ENCODE measurements at places on chromosomes 1 and 21.

GRCh38 chr1:39105841-39106765, 80.0 kb downstream of the NDUFS5 start:
- no peak for DNase-seq

DNA sequence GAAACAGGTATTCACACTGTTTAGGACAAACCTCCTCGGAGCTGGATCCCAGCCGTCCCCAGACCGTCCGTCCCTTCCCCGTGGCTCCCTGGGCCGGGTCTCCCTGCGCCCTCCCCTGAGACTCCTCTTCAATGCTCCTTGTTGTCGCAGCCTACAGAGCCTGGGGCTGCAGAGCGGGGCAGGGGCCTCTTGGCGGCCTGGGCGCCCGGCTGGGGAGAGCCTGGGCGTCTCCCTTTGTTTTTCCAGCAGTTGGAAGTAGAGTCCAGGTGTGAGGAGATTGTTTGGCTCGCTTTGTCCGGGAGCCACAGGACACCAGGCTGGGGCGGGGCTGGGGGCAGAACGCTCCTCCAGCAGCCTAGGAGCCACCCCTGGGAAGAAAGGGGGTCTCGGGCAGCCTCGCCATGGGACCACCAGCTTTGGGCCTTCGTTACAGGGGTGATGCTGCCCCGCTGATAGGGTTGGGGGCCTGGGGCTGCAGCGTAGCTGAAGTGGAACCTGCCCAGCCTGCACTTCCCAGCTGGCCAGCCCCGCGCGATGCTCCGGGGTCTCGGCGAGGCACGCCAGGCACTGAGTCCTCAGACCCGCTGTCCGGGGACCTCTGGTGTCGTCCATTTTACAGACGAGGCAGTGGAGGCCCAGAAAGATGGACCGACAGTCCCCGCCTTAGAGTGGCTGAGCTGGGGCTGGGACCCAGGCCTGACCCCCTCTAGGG, 66.9 kb downstream of the PRDM16 start:
- no peak for DNase-seq

DNA sequence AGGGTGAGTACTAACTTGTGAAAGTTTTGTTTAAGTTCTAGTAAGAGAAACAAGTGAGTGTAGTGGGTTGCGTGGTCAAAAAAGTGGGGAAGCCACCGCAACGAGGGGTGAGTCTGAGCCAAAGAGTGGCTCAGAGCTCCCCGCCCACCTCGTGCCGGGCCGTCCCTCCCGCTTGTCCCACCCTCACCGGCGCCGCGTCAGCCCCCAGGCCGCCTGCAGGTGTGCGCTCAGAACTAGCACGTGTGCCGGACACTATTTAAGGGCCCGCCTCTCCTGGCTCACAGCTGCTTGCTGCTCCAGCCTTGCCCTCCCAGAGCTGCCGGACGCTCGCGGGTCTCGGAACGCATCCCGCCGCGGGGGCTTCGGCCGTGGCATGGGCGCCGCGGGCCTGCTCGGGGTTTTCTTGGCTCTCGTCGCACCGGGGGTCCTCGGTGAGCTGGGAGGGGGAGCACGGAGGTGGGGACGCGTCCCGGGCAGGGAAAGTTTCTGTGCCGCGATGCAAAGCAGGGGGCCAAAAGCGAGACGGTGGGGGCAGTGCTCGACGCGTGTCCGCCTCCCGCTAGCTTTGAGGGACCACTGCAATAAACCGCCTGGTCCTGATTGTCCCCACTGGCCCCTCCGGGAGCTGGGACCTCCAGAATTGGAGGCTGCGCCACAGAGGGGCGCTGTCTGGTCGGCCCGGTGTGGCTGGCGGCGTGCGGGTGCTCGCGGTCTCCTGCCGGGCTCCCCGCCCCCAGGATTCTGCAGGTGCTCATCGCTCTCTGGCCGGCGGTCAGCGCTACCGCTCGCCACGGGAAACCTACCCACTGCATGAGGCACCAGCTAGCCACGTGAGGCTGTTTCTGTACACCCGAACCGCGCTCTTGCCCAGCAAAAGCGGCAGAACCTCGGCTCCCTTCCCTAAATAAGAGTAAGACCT, at the start of gene CR2:
CR2 (plus strand) TSS at position 283 of the 919 bp plus-strand sequence; CDS start at position 374, 91 bp downstream.
- DNase-seq, result no peak

DNA sequence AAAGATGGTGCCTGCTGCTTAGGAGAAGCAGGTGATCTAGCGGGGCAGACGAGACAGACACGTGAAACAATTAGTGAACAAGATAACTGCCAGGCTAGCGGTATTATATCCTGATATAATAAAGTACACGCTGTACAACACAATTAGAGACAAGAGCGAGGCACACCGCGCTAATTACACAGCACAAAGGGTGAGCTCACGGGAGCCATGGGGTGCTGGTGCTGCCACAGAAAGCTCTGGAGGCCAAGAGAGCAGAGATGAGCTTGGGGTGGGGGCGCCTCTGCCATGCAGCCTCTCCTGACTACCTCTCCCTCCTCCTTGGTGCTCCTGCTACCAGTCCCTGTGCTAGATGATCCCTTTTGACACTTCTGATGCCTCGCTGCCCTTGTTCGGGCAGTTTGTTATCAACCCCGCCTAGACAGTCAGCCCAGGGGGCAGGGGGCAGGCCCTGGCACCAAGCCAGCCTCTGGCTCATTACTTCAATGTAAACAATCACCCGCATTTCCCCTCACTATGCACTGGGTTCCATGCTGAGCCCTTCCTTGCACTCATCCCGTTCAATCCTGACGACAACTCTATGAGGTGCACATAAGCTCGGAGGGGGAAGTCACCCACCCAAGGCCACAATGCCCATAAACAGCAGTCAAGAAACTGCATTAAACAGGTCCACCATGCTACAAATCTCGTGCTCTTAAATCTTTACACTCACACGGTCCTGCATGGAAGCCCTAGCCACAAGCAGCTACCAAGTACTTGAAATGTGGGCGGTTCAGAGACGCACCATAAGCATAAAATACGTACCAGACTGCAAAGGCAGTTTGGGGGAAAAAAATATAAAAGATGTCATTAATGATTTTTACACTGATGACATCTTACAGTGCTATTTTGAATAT, 103.0 kb downstream of the SSBP3 start:
- no peak for DNase-seq

DNA sequence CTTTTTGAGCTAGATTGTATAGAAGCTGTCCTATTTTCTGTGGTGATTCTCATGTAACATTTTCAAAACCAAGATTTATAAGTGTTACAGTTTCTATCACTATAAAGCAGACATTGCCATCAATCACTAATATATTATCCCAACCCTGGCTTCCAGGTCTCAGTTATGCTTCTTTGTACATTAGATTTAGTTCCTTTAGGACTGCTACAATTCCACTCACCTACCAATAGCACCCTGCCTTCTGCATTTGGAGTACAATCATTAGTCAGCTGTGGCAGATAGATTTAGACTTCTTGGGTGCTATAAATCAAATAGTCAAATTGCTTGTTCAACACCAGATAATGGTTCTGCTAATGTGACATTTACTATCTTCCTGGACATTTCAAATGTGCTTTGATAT, 281.6 kb downstream of the BRINP3 start:
- no peak for DNase-seq

DNA sequence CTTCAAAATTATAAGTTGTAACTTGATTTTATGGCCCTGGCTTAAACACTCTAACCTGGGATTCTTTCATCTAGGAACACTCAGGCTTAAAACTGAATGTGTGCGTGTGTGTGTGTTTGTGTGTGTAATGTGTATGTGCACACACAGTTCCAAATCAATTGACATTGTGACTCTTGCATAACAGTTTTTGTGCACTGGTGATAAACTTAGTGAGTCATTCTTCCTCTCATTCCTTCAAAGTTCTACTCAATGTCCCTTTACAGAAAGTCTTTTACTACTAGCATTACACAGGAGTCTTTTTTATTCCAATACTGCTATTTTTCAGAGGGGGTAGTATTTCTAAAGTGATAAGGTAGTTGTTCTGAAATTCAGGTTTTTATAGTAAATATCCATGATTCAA, 943.6 kb downstream of the KCNT2 start:
- no peak for DNase-seq

- no peak for DNase-seq
Observed at GRCh38 chr21:34074283-34075090, 1.1 kb downstream of the MRPS6 start.

DNA sequence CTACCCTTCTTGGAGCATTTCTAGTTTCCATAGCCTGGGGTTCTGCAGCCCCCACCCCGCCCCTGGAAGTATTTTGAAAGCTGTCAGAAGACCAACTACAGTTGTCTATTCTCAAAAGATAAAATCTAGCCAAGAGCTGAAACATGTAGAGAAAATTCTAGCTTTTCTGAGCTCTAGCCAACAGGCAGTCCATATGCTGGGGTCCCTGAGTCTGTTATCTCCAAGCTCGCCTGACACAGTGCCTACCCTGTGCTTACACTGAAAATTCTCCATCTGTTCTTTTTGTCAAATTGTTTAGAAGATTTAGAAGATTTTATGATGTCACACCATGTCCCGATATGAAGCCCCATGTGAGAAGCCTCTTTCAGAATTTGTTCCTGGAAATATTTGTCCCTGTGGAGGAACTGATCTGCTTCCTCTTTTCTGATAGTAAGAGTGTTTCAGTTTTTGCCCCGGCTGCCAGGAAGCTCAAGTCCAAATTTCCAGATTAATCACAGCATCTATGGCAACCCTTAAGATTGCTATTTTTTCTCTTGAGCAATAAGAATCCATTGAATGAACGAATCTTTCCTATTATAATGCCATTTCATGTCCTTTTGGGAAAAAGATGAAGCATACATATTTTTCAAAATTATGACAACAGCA, 23.7 kb upstream of the CSF3R start:
- no peak for DNase-seq

DNA sequence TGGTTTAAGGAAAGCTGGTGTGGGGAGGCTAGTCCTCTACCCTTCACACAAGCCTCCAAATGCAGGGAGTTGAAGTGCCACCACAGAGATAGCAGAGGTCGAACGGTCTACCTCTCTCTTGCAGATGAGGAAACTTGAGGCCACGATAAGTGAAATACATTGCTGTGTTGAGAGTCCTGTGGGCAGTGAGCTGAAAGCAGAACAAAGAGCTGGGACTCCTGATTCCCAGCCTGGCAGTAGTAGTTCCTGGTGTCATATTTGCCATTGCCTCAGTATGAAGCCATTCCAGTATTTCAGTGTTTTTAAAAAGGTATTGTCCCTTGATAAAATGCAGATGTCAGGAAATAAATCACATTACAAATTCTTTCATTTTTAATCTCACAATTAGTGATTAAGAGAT, 28.6 kb downstream of the AK4 start:
- DNase-seq, result no peak

DNA sequence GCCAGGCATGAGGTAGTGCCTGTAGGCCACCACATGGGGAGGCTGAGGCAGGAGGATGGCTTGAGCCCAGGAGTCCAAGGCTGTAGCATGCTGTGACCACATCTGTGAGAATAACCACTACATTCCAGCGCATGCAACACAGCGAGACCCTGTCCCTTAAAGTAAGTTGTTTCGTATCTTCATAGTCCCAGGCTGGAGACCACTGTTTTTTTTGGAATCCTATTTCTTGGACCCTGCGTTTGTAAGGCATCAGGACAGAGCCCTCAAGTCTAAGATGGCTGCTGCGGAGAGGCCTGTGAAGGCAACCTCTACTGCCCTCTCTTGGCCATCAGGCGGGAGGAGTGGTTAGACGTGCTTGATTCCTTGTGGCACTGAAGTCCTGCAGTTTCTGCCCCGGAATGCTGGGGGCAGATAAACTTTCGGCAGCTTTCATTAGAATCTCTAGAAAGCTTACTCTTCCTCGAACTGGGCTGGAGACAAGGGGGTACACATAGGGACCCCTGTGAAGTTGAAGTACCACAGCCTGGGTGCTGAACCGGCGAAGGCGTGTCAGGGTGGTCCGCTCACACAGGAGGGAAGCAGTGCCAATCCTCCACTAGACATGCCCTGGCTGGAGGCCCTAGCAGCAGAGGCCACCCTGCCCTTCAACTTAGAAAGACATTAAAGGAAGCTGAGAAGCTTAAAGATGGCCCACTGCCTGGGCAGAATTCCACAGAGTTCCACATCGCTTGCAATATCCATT, 36.6 kb downstream of the RABIF start:
- no peak for DNase-seq

- no peak for DNase-seq
Observed at GRCh38 chr1:67312615-67313014, 4.9 kb downstream of the IL12RB2 start.

- DNase-seq, result no peak
Observed at GRCh38 chr21:45332981-45333582, 45.4 kb upstream of the POFUT2 start.

GRCh38 chr1:199448646-199449045, 578.9 kb upstream of the NR5A2 start:
- no peak for DNase-seq

DNA sequence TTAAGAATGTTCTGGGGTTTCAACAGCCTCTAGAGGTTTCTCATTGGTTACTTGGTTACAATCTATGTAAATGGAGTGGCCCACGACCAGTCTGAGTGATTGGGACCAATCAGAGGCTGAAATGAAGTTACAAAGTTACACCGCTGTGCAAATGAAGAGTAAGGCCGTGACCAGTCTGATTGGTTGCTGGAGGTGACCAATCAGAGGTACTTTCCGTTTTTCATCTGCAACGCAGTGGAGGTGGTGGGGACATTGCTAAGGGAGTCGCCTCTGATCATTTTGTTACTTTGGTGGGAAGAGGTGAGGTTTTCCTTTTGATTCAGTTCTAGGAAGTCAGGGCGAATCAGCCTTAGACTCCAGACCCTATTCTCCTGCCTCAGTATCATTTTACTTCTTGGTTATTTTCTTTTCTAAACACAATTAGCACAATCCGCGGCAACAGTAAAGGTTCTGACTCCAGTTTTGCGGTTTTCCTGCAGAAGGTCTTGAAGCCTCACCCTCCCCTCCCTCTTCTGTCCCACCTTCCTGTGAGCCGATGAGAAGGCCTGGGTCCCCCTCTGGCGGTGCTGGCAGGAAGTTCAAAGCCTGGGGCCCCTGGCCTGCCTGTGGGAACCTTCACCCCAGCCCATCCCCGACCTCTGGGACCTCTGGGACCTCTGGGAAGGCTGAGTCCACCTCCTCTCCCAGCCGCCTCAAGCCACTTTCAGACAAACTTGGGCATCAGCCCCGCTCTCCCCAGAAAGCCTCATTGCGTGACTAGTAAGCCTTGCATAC, 38.7 kb upstream of the TTC34 start:
- DNase-seq, result no peak

DNA sequence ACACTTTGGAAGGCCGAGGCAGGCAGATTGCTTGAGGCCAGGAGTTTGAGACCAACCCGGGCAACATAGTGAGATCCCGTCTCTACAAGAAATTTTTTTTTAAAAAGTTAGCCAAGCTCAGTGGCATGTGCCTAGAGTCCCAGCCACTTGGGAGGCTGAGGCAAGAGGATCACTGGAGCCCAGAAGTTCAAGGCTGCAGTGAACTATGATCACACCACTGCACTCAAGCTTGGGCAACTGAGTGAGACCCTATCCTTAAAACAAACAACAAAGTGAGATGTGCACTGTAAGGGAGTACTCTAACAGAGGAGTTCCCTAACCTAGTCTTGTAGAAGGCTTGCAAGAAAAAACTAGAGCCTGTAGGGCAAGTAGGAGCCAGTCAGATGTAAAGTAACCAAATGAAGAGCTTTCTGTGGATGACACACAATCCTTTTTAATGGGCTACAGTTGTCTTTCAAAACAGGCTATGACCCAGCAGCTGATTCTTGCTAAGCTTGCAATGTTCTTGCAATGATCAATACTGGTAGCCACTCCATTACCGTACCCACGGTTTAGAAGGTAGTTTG, 38.0 kb upstream of the SRP9 start:
- DNase-seq, result no peak

- no peak for DNase-seq
Observed at GRCh38 chr1:159173320-159173719, 1.9 kb downstream of the CADM3 start.
